Right cardiac atrium (tissue), 5 donors: ENCODE measurements at places on chromosomes 1 and 21.

DNA sequence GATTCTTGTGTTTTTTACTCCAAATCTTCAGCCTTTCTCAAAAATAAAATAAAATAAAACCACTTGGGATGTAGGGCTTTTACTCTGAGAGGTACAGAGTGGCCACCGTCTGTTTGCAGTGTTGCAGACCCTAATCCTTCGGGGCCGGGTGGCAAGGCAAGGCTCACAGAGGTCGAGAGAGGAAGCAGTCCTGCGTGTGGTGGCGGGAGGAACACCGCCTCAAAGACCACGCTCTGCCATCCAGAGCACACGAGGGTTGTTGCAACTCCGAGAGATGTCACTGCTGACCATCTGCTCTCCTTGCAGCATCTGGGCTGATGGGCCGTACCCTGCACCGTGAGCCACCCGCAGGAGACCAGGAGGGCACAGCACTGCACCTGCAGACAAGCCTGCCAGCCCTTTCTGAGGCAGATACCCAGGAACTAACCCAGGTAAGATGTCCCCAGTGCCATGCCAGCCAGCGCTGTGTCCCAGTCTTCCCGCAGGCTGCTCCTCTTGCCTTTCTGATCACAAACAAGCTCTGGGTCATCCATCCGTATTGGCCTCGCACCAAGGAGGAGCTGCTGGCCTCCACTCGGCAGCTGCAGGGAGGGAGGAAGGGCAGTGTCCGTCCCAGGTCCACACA lies 31.5 kb downstream of the SNAP47 start:
- DNase-seq, result no peak

DNA sequence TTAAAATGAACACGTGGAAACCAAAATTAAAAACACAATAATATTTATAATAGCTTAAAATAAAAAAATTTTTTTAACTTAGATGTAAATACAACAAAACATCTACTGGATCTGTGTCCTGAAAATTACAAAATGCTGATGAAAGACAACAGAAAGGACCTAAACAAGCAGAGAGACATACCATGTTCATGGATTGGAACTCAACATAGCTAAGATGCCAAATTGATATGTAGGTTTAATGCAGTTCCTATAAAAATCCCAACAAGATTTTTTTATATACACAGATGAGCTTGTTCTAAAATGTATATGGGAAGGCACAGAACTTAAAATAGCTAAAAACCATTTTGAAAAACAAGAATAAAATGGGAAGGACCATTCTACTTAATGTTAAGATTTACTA lies 81.4 kb downstream of the TRIM11 start:
- no peak for DNase-seq

- peak; percentile 21 for DNase-seq
These were observed 52.6 kb downstream of the SIK1 start for GRCh38 chr21:43374228-43374885.

DNA sequence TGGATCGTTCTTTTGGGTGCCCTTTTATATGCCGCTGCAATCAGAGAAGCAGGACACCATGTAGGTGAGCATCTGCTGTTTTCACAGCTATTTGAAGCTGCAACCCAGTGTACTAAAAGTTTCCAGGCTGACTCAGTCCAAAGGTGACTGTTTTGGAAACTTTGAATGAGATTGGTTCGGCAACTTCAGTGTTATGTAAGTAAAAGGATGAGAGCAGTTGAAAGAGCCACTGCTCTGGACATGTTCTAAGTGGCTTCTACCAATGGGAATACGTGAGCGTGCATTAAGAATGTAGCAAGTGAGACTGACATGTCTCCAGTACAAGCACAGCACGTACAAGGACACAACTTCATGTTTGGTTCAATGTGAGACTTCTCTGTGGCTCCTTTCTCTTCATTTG lies 55.6 kb downstream of the DDR2 start:
- DNase-seq, result no peak

DNA sequence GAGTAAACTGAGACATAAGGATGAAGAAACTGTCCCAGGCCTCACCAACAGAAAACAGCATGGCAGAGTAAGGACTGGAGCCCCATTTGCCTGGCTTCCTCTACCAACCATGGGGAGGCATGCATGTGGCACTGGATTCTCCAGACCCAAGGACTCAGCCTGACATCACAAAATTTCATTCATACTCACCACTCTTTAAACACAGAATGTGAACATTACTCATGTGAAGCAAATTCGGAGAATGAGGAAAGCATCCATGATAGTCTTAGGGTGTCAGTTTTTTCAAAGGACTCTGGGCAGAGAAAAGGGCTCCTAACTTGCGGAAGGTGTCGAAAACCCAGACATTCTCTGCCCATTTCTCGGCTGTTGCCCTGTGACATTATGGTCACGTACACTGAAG lies 83.9 kb downstream of the PCNX2 start:
- no peak for DNase-seq
